Body of pancreas (tissue), 4 donors: ENCODE measurements at places on chromosomes 12 and 14. TPM values are rescaled to one million over a fixed set of nuclear protein-coding genes. Genes with fewer than 3 reads are reported as not detected.

DNA sequence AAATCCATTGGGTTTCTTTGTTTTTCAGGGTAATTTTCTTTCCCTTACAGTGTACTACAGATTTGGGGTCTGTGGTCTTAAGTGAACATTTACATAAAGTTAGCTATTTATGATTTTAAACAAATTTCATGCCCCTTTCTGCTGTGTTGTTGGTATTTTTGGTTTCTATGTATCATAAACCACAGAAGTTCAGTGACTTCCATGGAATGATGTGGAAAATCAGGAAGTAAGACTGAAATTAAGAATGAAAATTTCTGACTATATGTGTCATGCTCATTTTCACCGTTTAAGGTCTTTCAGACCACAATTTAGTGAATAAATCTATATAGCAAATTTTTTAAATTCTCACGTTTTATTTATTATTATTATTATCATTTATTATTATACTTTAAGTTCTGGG, 31.7 kb downstream of the ETV6 start:
- DNase-seq: no peak
- H3K27me3 ChIP-seq: no peaks in the 10 kb centered on the region
- H3K4me1 ChIP-seq: peaks cover 14% of the 10 kb centered on the region
- H3K36me3 ChIP-seq: no peaks in the 10 kb centered on the region
- no peak overlapping the region for H3K27ac ChIP-seq

DNA sequence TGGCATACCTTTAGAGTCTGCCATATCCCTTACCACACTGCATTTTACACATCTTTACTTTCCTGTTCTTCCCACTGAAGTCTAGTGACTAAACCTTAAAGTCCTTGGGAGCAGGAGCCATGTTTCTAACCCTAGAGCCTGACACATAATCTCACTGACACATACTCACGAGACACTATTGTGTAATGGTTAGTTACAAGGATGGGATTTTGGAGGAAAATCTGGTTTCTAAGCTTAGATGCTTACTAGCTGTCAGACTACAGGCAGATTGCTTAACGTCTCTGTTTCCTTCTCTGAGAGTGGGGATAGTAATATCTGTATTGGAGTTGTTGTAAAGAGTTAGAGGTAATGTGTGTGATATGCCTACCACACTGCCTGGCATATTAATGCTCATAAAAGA, 6.2 kb upstream of the DYRK4 start:
- H3K27ac ChIP-seq: no peak overlapping the region
- H3K36me3 ChIP-seq: no peaks in the 10 kb centered on the region
- DNase-seq: no peak
- no peaks in the 10 kb centered on the region for H3K27me3 ChIP-seq
- H3K4me1 ChIP-seq: no peaks in the 10 kb centered on the region

GPRC5A gene
- total RNA-seq: 6.5 TPM

GRCh38 chr14:83470466-83470865, 1936.8 kb upstream of the SEL1L start:
- no peak for DNase-seq
- H3K4me3 ChIP-seq: no peak overlapping the region
- no peaks in the 10 kb centered on the region for H3K4me1 ChIP-seq
- H3K36me3 ChIP-seq: no peaks in the 10 kb centered on the region
- no peak overlapping the region for H3K27ac ChIP-seq

NTS gene
- not detected for total RNA-seq
